Colonic mucosa (tissue), 4 donors: ENCODE measurements at places on chromosomes 1 and 21. TPM values are rescaled to one million over a fixed set of nuclear protein-coding genes. Genes with fewer than 3 reads are reported as not detected.

DNA sequence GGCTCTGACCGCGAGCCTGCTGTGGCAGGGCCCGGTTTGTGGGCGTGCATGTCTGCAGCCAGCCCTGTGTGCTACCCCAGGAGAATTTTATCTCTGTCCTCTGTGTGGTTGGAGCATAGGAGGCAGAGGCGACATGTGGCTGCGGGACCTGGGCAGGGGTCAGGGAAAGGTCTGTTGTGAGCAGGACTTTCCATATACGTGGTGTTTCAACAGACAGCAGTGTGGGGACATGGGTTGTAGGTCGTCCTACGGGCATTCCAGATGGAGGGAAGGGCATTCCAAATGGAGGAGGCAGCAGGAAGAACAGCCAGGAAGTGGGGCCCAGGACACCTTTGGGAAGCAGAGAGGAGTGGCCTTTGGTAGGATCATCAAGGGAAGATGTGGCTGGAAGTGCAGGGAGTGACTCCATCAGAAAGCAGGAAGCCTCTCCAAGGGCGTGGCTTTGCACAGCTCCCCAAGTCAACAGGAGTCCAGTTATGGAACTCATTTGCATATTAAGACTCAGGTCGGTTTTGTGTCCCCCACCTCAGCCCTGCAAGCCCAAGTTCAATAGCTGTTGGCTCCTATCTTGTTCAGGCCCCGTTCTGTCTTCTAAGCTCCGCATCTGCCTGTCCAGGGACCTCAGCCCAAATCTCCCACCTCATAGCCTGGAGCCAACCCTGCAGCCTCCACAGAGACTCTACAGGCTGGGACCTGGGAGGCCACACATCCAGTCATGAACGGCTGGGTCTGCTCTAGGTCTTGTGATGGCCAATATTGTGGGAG lies 309.1 kb downstream of the MATN1 start:
- DNase-seq: no peak
- H3K36me3 ChIP-seq: no peaks in the 10 kb centered on the region
- no peak overlapping the region for H3K4me3 ChIP-seq
- no peaks in the 10 kb centered on the region for H3K4me1 ChIP-seq

DNA sequence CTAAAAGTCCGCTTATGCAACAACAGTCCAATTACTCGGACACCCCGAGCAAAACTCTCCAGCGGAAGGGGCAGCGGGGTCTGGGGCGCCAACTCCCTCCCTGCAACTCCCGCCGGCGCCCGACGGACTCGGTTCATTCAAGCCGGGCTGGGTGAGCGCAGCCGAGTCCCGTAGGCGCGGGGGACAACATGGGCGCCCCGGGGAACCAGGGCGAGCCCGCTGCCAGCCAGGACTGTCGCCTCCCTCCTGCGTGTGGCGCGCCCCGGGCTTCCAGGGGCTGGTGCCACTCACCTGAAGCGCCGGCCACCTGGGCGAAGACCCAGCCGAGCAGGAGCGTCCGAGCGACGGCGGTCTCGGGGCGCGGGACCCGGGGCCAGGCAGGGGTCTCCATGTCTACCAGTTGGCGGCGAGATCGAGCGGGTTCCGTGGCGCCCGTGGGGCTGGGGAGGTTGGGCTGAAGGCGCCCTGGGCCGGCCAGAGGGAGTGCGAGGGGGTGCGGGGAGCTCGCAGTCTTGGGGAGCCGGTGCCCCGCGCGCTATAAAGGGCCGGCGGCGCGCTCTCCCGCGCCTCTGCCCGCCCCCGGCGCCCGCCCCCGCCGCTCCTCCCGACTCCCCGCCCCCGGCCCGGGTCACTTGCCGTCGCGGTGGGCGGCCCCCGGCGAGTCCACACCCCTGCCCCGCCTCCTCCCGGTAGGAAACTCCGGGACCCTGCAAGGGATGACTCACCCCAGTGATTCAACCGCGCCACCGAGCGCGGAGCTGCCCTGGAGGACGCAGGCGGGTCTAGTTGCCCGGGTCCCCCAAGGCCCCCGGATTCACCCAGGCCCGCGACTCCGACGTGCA lies at the start of gene F3:
Gene F3, minus strand, starts transcription at position 514 of the 842 bp plus-strand sequence. Its CDS starts 123 bp downstream, at position 391.
- H3K27me3 ChIP-seq: no peaks in the 10 kb centered on the region
- H3K36me3 ChIP-seq: no peaks in the 10 kb centered on the region
- no peaks in the 10 kb centered on the region for H3K4me1 ChIP-seq
- peak; percentile 95 for DNase-seq

DNA sequence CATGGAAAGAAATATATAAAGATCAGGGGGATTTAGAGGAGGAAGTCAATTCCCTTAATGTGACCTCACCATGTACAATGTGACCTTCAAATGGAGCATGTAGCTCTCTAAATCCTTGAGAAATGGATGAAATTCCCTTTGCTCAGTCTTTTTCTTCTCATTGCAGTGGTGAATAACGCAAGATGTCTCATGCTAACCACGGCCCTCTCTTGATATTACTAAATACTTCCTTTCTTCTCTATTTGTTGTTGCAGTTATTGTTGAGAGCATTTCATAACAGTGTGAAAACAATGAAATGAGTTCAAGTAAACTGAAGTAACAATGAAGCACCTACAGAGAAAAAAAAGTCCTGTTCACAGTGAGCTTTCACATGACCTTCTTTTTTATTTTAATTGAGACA lies 55.6 kb downstream of the ZNF281 start:
- no peak for DNase-seq
- no peak overlapping the region for H3K27ac ChIP-seq
- H3K4me3 ChIP-seq: no peak overlapping the region
- H3K36me3 ChIP-seq: no peaks in the 10 kb centered on the region
- no peaks in the 10 kb centered on the region for H3K4me1 ChIP-seq

- H3K4me3 ChIP-seq: no peak overlapping the region
- H3K4me1 ChIP-seq: no peaks in the 10 kb centered on the region
- no peaks in the 10 kb centered on the region for H3K36me3 ChIP-seq
- no peak overlapping the region for H3K27ac ChIP-seq
These were observed 14.3 kb downstream of the SETD4 start for GRCh38 chr21:36045993-36046392.

GRCh38 chr1:84672080-84672854 lies 18.0 kb downstream of the SSX2IP start:
- no peaks in the 10 kb centered on the region for H3K36me3 ChIP-seq
- no peaks in the 10 kb centered on the region for H3K4me1 ChIP-seq
- H3K27ac ChIP-seq: no peak overlapping the region

TRIM46 gene
- total RNA-seq: 0.19 TPM

DNASE2B gene
- 1.2 TPM for total RNA-seq
